B cell (primary cell): ENCODE measurements at places on chromosomes 1 and 21. TPM values are rescaled to one million over a fixed set of nuclear protein-coding genes. Genes with fewer than 3 reads are reported as not detected.

SUSD4 gene
- total RNA-seq = not detected in 2 replicates

PANK4 gene
- total RNA-seq = 80.5 and 86.3 TPM in 2 replicates

CRP gene
- total RNA-seq = not detected in 2 replicates

PERM1 gene
- not detected in 2 replicates for total RNA-seq

TMEM52 gene
- 0.69 and 0.78 TPM in 2 replicates for total RNA-seq

BACE2 gene
- total RNA-seq = 14.3 and 18.4 TPM in 2 replicates

MRTO4 gene
- total RNA-seq = 20.2 and 28.1 TPM in 2 replicates

PAQR6 gene
- total RNA-seq = 1.4 and 1.8 TPM in 2 replicates

MYBPH gene
- total RNA-seq = not detected in 2 replicates

GPR37L1 gene
- not detected in 2 replicates for total RNA-seq

ETV3L gene
- not detected in 2 replicates for total RNA-seq

BCAN gene
- not detected in 2 replicates for total RNA-seq

ANGPTL3 gene
- total RNA-seq = not detected in 2 replicates

TAS1R1 gene
- not detected in 2 replicates for total RNA-seq

TMEM61 gene
- not detected in 2 replicates for total RNA-seq

FCAMR gene
- total RNA-seq = not detected in 2 replicates

CRNN gene
- total RNA-seq = not detected in 2 replicates

AMY2A gene
- total RNA-seq = not detected in 2 replicates
